Fibroblast of villous mesenchyme (primary cell): ENCODE measurements at places on chromosomes 1 and 21. TPM values are rescaled to one million over a fixed set of nuclear protein-coding genes. Genes with fewer than 3 reads are reported as not detected.
A peak's percentile ranks its signal among the peaks of the same experiment; 100 is the strongest.

PCSK9 gene
- 2.6 and 9.1 TPM in 2 replicates for total RNA-seq

PRR9 gene
- total RNA-seq, result under 0.01 TPM in 1 of 2 replicates, not detected in the other

- DNase-seq, result no peak
These were observed 10.5 kb downstream of the TENT5C start for GRCh38 chr1:117616356-117616755.

GRCh38 chr1:152013664-152014237 lies 20.1 kb upstream of the S100A10 start:
- DNase-seq, result peak; percentile 49

GRCh38 chr1:209116705-209117104 lies 466.8 kb upstream of the CAMK1G start:
- no peak for DNase-seq

DNA sequence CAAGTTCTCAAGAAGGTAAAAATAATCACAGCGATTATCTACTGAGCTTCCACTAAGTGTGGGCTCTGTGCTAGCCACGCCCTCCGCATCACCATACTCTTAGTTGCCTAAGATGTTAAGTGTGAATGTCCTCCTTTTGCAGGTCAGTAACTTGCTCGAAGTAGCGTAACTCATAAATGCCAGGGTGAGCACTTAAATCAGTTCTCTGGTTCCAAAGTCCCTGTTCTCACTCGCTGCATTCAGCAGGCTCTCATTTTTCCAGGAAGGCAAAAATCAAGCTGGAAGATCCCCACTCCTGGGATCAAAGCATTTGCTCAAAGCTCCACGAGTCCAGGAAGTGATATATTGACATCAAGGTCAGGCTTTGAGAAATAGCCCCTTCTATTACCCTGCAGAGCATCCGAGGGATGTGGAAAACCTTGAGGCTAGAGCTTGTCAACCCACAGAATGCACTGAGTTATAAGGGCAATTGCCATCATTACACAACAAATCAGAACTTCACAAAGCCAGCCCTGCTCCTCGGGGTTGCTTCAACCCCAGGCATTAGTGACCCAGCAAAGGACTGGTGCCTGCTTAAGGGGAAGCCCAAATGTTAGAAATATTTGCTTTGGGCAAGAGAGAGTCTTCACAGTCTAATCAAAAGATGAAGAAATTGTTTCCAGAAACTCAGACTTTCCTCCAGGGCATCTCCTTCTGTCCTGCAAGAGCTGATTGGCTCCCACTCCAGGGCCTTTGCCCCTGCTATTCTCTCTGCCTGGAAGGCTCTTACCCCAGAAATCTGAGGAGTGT lies 19.5 kb downstream of the SLC30A1 start:
- DNase-seq, result no peak
